Colonic mucosa (tissue), 4 donors: ENCODE measurements at places on chromosomes 6 and 20. TPM values are rescaled to one million over a fixed set of nuclear protein-coding genes. Genes with fewer than 3 reads are reported as not detected.
A peak's percentile ranks its signal among the peaks of the same experiment; 100 is the strongest.

HFE gene
- 11.8 TPM for total RNA-seq

DNA sequence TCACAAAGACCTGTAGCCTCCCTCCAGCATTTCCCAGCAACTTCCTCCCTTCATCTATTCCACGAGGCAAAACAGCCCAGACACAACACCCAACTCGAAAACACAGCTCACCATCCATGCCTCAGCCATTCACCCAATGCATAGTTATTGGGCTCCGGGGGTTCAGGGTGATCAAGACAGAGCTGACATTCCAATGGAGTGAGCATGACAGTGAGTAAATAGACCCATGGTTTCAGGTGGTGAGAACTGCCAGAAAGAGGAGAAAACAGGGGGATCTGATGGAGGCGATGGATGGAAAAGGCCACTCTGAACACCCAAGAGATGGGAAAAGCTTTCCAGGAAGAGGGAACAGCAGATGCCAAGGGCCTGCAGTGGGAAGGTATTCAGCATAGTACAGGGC, 5.9 kb downstream of the CASS4 start:
- no peaks in the 10 kb centered on the region for H3K27me3 ChIP-seq
- no peaks in the 10 kb centered on the region for H3K36me3 ChIP-seq
- no peaks in the 10 kb centered on the region for H3K4me1 ChIP-seq
- no peak overlapping the region for H3K27ac ChIP-seq

GRCh38 chr6:145813285-145814034, 1.1 kb downstream of the FBXO30 start:
- peak overlapping the region; percentile 66 for H3K4me3 ChIP-seq
- no peaks in the 10 kb centered on the region for H3K27me3 ChIP-seq
- no peaks in the 10 kb centered on the region for H3K36me3 ChIP-seq
- no peak for DNase-seq

GRCh38 chr20:8328189-8328588, 196.1 kb downstream of the PLCB1 start:
- no peaks in the 10 kb centered on the region for H3K27me3 ChIP-seq
- H3K4me3 ChIP-seq = no peak overlapping the region
- no peaks in the 10 kb centered on the region for H3K36me3 ChIP-seq
- no peak for DNase-seq
- no peaks in the 10 kb centered on the region for H3K4me1 ChIP-seq

ZBP1 gene
- 3.4 TPM for total RNA-seq

LHFPL5 gene
- not detected for total RNA-seq

GRCh38 chr20:19937651-19938420, 79.3 kb upstream of the NAA20 start:
- no peaks in the 10 kb centered on the region for H3K27me3 ChIP-seq
- DNase-seq = no peak
- H3K4me1 ChIP-seq = peaks cover 4% of the 10 kb centered on the region
- H3K27ac ChIP-seq = no peak overlapping the region

ENPP1 gene
- 12.6 TPM for total RNA-seq
